Activated T-helper 1 cell treated with anti-CD3 and anti-CD28 coated beads, Interleukin-12 subunit alpha, Interleukin-12 subunit beta, Interleukin-2, Interleukin-4 antibody, amounts not matched to agents 30 ng/mL and 10 ng/mL and 1 ng/mL, durations not matched to agents 14 hours and 24 hours and 36 hours (primary cell): ENCODE measurements at places on chromosomes 4 and X. TPM values are rescaled to one million over a fixed set of nuclear protein-coding genes. Genes with fewer than 3 reads are reported as not detected.

DNA sequence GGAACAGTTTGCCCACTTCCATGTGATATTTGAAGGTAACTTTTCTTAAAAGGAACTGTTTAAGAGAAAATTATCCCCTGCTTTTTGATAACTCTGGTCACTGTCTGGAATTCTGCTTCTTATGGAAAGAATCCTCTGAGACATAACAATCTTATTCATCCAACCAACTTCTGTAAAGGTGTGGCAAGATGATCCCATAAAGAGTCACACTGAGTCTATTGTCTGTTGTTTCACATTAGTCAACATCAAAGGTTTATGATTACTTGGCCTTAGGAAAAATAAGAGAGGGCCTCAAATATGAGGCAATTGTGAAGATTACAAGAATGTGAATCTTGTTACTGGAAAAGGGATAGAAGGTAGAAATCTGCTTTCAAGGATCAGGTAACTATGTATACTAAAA lies 88.0 kb upstream of the MAGEB18 start:
- no peaks in the 10 kb centered on the region for H3K27me3 ChIP-seq
- H3K4me3 ChIP-seq = no peak overlapping the region
- H3K27ac ChIP-seq = no peak overlapping the region
- no peak for DNase-seq
- no peaks in the 10 kb centered on the region for H3K4me1 ChIP-seq

- H3K4me3 ChIP-seq = peak overlapping the region; percentile 71
- peaks cover 3% of the 10 kb centered on the region for H3K27me3 ChIP-seq
These were observed 694 bp downstream of the TBL1X start for GRCh38 chrX:9465380-9466123.

- no peaks in the 10 kb centered on the region for H3K4me1 ChIP-seq
- H3K4me3 ChIP-seq = no peak overlapping the region
- H3K36me3 ChIP-seq = no peaks in the 10 kb centered on the region
- peaks cover 2% of the 10 kb centered on the region for H3K27me3 ChIP-seq
- DNase-seq = no peak
These were observed 112.5 kb downstream of the LDB2 start for GRCh38 chr4:16785793-16786527.

KLF8 gene
- 6.3 and 6.7 TPM in 2 replicates for total RNA-seq

DNA sequence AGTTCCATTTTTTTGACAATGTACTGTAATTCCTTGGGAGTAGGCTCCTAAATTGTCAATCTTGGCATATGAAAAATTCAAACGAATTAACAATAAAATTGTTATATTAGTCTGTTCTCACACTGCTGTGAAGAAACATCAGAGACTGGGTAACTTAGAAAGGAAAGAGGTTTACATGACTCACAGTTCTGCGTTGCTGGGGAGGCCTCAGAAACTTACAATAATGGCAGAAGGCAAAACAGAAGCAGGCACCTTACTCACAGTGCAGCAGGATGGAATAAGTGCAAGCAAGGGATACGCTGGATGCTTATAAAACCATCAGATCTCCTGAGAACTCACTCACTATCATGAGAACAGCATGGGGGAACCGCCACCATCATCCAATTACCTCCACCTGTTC lies 246.4 kb upstream of the TRAM1L1 start:
- H3K27ac ChIP-seq = no peak overlapping the region
- no peaks in the 10 kb centered on the region for H3K36me3 ChIP-seq
- no peaks in the 10 kb centered on the region for H3K4me1 ChIP-seq
- H3K4me3 ChIP-seq = no peak overlapping the region

DNA sequence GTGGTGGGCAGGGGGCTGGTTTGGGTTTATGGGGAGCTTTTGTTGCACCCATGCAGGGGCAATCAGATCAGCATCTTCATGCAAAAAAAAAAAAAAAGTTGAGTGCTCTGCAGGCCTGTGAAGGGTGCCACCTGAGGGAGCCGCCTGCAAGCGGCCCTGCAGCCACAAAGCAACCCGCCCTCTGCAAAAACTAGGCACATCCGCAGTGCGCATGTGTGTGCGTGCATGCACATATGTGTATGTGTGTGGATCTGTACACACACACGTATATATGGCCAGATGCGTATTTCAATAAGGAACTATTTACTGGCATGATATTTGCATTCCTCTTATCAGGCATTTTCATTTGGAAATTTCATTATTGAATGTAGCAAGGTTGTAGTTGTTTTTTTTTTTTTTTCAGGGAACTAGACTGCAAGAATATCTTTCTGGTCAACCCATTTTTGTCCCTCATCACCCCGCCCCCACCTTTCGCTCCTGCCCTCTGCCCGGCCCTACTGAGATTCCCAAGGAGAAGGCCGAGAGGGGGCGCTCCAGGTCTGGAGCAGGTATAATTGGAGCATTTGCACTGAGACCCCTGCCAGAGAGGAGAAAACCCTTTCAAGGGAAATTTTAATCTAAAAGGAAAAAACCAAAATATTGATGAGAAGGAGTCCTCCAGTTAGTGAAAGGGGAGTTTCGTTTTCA lies 18.1 kb downstream of the CCNQ start:
- no peak overlapping the region for H3K4me3 ChIP-seq
- no peak overlapping the region for H3K27ac ChIP-seq
- H3K27me3 ChIP-seq = no peaks in the 10 kb centered on the region
- DNase-seq = no peak
- H3K36me3 ChIP-seq = peaks cover 7% of the 10 kb centered on the region
- peaks cover 17% of the 10 kb centered on the region for H3K4me1 ChIP-seq

DNA sequence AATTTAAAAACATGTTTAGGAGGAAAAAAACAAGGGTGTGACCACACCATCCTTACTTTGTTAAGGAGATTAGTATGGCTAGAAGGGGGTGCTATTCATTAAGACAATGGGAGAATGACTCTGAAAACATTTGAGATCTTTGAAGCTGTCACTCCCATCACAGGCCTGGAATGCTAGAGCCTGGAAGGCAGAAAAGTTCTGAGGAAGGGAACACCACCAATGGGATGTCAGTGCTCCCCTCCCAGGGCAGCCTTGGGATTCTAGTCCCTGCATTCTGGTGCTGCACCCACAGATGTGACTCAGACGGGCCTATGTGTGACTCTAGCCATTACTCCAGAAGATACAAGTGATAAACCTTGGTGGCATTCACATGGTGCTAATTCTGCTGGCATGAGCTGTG lies 162.2 kb upstream of the ANXA10 start:
- H3K4me1 ChIP-seq = no peaks in the 10 kb centered on the region
- H3K4me3 ChIP-seq = no peak overlapping the region
- H3K36me3 ChIP-seq = no peaks in the 10 kb centered on the region
- H3K27ac ChIP-seq = no peak overlapping the region

DNA sequence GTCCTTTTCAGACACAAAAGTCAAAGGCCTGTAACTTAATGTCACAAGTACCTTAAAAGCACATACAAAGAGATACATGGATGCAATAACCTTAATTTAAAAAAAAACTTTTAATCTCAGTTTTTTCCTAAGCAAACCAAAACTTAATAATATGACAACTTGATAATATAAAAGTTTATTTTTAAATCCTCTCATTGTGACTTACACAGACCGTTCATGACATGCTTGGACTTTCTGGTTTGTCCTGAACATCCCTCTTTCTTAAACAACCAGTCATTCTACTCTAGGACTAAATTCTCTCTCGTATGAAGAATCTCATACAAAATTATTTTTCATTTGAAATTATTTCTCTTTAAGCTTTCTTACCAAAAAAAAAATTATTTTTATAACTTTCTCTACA lies 43.1 kb upstream of the CYP2U1 start:
- H3K4me3 ChIP-seq = no peak overlapping the region
- DNase-seq = no peak
- H3K27ac ChIP-seq = no peak overlapping the region
- H3K36me3 ChIP-seq = no peaks in the 10 kb centered on the region

DNA sequence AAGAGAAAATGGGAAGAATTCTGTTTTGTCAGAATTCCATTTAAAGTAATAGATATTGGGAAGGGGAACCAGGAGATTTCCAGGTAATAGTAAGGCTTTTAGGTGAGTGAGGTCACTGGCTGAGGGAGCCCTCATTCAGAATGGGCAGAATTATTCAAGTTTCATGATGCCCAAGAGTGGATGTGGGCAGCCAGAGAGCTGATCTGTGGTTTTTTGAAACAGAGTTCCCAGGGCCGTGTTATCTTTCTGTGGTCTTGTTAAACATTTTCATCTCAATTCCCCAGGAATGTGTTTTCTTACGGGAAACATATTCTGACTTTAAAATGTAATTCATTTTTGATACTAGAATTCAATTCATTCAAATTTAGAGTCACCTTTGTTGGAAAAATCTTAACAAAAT lies 182.0 kb upstream of the AADAT start:
- no peaks in the 10 kb centered on the region for H3K4me1 ChIP-seq
- H3K27me3 ChIP-seq = peaks cover 2% of the 10 kb centered on the region
- DNase-seq = no peak
- H3K36me3 ChIP-seq = no peaks in the 10 kb centered on the region
- H3K27ac ChIP-seq = no peak overlapping the region
